Ascending aorta (tissue), 2 donors: ENCODE measurements at places on chromosomes 3 and 15. TPM values are rescaled to one million over a fixed set of nuclear protein-coding genes. Genes with fewer than 3 reads are reported as not detected.

TTC23 gene
- 37.3 TPM for total RNA-seq

DNA sequence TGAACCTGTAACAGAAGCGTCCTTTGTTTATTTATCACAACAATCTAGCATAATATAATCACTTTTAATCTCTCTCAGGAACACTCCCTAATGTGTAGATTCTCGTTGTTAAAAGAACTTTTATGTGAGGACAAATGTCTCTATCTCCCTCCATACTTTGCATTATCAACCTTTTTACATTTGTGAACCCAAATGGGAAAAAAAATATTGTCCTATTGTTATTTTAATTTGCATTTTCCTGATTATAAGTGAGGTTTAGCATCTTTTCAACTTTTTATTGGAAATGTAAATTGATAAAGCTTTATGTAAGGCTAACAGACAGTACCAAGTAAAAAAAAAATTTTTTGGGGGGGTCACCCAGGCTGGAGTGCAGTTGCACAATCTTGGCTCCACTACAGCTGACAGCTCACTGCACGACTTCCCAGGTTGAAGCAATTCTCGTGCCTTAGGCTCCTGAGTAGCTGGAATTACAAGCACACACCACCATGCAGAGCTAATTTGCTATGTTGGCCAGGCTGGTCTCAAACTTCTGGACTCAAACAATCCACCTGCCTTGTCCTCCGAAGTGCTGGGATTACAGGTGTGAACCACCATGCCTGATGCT is 33.0 kb upstream of the DENND4A start:
- H3K4me3 ChIP-seq = no peak overlapping the region
- H3K27me3 ChIP-seq = no peaks in the 10 kb centered on the region
- no peak for DNase-seq
- H3K4me1 ChIP-seq = no peaks in the 10 kb centered on the region
- H3K27ac ChIP-seq = no peak overlapping the region

DNA sequence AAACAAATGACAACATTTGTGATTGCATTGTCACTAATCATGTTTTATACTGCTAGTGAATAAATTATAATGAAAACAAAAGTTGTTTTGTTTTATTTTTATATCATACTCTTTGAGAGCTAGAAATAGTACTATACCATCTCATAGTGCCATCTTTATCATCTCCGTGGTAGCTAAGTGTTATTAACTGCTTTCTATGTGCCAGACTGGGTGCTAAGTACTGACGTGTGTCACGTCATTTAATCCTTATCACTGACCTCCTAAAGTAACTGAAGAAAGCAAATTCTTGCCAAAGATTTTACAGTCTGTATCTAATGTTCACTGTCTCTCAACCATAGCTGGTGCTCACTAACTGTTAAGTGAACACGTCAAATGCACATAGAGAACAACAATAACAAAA is 99.5 kb upstream of the CNTN3 start:
- no peaks in the 10 kb centered on the region for H3K4me1 ChIP-seq
- no peaks in the 10 kb centered on the region for H3K27me3 ChIP-seq
- H3K36me3 ChIP-seq = no peaks in the 10 kb centered on the region
- DNase-seq = no peak
- no peak overlapping the region for H3K4me3 ChIP-seq

C3orf85 gene
- not detected for total RNA-seq

- no peak overlapping the region for H3K27ac ChIP-seq
- H3K4me3 ChIP-seq = no peak overlapping the region
- no peaks in the 10 kb centered on the region for H3K36me3 ChIP-seq
Measured at GRCh38 chr3:59766200-59766872, 716.5 kb upstream of the CFAP20DC start.

FRMD4B gene
- 13.5 TPM for total RNA-seq

FETUB gene
- not detected for total RNA-seq

- H3K4me3 ChIP-seq = no peak overlapping the region
- no peaks in the 10 kb centered on the region for H3K27me3 ChIP-seq
- no peaks in the 10 kb centered on the region for H3K36me3 ChIP-seq
- no peaks in the 10 kb centered on the region for H3K4me1 ChIP-seq
- no peak for DNase-seq
Measured at GRCh38 chr3:53991240-53991639, 99.6 kb upstream of the SELENOK start.

PSTPIP1 gene
- 14.6 TPM for total RNA-seq

- H3K4me1 ChIP-seq = peaks cover 5% of the 10 kb centered on the region
- H3K36me3 ChIP-seq = peaks cover 27% of the 10 kb centered on the region
- no peak overlapping the region for H3K27ac ChIP-seq
- no peak overlapping the region for H3K4me3 ChIP-seq
- no peaks in the 10 kb centered on the region for H3K27me3 ChIP-seq
Measured at GRCh38 chr3:16378920-16379319, 113.9 kb downstream of the OXNAD1 start.

IL12A gene
- not detected for total RNA-seq

DNA sequence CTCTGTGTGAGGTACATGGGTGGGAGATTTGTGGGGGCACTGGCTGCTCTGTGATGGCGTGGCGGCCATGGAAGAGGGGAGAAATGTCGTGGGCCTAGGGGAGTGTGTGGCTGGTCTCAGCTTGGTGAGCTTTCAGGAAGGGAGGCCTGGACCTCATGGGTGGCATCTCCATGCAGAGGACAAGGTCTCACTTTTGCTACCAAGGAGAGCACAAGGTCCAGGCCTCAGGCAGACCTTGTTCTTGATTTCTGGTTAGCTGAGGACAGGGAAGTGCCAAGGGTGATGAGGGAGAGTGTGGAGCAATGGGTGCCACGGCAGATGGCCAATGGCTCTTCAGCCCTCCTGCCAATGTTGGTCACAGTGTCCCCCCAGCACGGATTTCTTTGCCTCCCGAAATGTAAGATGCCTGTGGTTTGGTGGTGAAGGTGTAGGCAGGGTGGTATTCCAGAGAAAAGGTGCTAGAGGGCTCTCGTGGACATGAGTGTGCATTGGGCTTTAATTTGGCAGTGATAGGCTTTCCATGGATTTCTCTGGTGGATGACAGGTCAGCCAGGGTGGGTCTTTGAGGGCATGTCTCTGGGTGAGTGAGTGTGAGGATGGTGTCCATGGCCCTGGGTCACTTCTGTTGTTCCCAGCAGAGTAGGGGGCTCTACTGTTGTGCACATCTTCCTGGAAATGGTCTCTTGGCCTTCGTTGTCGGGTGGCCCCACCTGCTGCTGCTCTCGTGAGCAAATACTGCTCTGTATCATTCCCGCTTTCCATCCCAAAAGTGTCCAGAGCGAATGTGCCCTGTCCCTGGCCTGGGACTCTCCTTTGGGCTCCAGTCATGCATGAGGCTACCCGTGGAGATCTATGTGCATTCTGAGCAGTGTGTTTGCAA is 108.0 kb downstream of the SNRPN start:
- peaks cover 100% of the 10 kb centered on the region for H3K36me3 ChIP-seq
- H3K27ac ChIP-seq = no peak overlapping the region
- peak; percentile 55 for DNase-seq
- H3K4me3 ChIP-seq = no peak overlapping the region

STRIT1 gene
- not detected for total RNA-seq

- H3K27me3 ChIP-seq = no peaks in the 10 kb centered on the region
- H3K4me3 ChIP-seq = no peak overlapping the region
- no peak overlapping the region for H3K27ac ChIP-seq
- peaks cover 10% of the 10 kb centered on the region for H3K36me3 ChIP-seq
Measured at GRCh38 chr3:159897331-159898075, 91.1 kb upstream of the IL12A start.

DNA sequence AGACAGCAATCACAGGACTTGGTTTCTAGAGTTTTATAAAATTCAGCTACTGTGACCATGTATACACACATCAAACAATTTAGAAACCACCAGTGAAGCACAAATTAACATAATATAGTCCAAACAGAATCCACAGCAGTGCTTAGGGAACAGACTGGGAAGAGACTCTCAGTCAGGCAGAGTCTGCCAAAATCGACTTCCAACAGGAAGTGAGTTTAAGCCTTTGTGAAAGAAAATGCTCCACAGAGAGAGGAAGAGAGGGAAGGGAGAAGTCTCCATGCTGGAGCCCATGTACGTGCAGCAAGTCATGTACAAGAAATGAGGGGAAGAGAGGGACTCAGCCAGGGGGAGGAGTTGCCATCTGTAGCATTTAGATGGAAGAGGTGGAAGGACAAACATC is 172.6 kb downstream of the IL5RA start:
- no peaks in the 10 kb centered on the region for H3K4me1 ChIP-seq
- H3K27ac ChIP-seq = no peak overlapping the region
- H3K4me3 ChIP-seq = no peak overlapping the region
- DNase-seq = no peak

NPAP1 gene
- total RNA-seq = not detected

GRCh38 chr3:14371573-14372474 is 30.6 kb upstream of the SLC6A6 start:
- DNase-seq = peak; percentile 35
- peaks cover 5% of the 10 kb centered on the region for H3K4me1 ChIP-seq
- H3K4me3 ChIP-seq = no peak overlapping the region

- H3K4me3 ChIP-seq = no peak overlapping the region
- no peaks in the 10 kb centered on the region for H3K27me3 ChIP-seq
- H3K27ac ChIP-seq = no peak overlapping the region
- no peaks in the 10 kb centered on the region for H3K36me3 ChIP-seq
- DNase-seq = no peak
Measured at GRCh38 chr3:123481071-123481470, 32.2 kb upstream of the ADCY5 start.

- H3K27ac ChIP-seq = no peak overlapping the region
- H3K36me3 ChIP-seq = no peaks in the 10 kb centered on the region
- no peaks in the 10 kb centered on the region for H3K4me1 ChIP-seq
- no peak overlapping the region for H3K4me3 ChIP-seq
- H3K27me3 ChIP-seq = no peaks in the 10 kb centered on the region
- peak; percentile 50 for DNase-seq
Measured at GRCh38 chr3:10753964-10754363, 62.1 kb upstream of the SLC6A11 start.

DNA sequence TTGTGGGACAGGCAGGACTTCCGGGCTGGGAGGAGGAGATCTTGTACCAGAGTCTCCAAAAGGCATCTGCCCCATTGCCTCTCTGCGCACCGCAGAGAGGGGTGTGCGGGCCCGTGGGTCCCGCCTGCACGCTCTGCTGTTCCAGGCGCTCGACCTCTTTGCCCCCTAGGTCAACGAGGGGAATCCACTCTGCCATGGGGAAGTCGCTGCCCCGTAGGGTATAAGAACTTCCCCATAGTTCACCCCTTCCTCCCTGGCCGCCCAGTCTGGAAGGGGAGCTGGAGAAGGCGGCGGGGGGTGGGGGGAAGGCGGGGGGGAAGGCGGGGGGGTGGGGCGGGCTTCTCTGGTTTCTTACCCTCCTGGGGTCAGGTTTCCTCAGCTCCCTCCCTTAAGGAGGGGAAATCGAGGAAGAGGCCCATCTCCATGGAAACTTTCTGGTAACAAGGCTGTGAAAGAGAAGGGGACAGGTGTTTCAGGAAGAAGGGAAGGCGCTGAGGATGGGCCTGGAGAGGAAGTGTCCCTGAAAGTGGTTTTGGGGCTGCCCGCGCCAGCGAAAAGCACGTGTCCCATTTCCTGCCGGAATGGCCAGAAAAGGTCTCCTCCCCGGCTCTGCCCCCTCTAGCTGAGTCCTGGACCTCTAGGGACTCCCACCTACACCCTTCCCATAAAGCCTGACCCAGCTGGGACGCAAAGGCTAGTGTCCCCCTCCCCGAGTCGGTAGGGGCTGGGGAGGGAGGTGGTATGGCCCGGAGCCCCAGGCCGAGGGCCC is 27.5 kb downstream of the NR1I2 start:
- no peaks in the 10 kb centered on the region for H3K36me3 ChIP-seq
- H3K27ac ChIP-seq = no peak overlapping the region
- H3K4me3 ChIP-seq = peak overlapping the region; percentile 62
- H3K27me3 ChIP-seq = no peaks in the 10 kb centered on the region
- H3K4me1 ChIP-seq = no peaks in the 10 kb centered on the region

MESP1 gene
- 0.85 TPM for total RNA-seq

- peaks cover 23% of the 10 kb centered on the region for H3K36me3 ChIP-seq
Measured at GRCh38 chr3:167679526-167679925, 25.8 kb upstream of the WDR49 start.

KBTBD8 gene
- total RNA-seq = not detected

CFAP91 gene
- total RNA-seq = 3.5 TPM

DNA sequence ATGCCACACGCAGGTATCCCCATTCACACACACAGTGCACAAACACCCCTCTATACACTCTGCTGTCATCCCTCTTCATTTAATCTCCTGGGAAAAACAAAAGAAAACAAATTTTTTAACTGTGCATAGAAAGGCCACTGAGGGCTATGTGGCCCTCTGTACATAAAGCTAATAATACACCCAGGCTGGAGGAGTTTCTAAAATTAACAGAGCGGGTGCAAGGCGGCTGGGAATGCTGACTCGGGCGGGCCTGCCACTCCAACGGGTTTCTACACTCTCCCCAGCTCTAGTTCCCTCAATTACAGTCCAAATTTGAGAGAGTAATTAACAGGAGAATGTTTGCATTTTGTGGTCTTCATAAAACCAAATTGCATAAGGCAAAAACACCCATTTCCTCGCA is 23.1 kb downstream of the HCN4 start:
- H3K27me3 ChIP-seq = no peaks in the 10 kb centered on the region
- H3K4me3 ChIP-seq = no peak overlapping the region
- H3K4me1 ChIP-seq = no peaks in the 10 kb centered on the region
- H3K36me3 ChIP-seq = no peaks in the 10 kb centered on the region

- no peak overlapping the region for H3K4me3 ChIP-seq
- DNase-seq = no peak
- no peak overlapping the region for H3K27ac ChIP-seq
- no peaks in the 10 kb centered on the region for H3K4me1 ChIP-seq
Measured at GRCh38 chr3:114418107-114418506, 124.3 kb downstream of the TIGIT start.

GRCh38 chr3:6809349-6809748 is 51.6 kb upstream of the GRM7 start:
- no peak for DNase-seq
- H3K4me3 ChIP-seq = no peak overlapping the region
- no peak overlapping the region for H3K27ac ChIP-seq

- no peaks in the 10 kb centered on the region for H3K4me1 ChIP-seq
- H3K27ac ChIP-seq = no peak overlapping the region
- DNase-seq = no peak
- no peak overlapping the region for H3K4me3 ChIP-seq
Measured at GRCh38 chr3:165938986-165939540, 101.8 kb upstream of the BCHE start.

DNA sequence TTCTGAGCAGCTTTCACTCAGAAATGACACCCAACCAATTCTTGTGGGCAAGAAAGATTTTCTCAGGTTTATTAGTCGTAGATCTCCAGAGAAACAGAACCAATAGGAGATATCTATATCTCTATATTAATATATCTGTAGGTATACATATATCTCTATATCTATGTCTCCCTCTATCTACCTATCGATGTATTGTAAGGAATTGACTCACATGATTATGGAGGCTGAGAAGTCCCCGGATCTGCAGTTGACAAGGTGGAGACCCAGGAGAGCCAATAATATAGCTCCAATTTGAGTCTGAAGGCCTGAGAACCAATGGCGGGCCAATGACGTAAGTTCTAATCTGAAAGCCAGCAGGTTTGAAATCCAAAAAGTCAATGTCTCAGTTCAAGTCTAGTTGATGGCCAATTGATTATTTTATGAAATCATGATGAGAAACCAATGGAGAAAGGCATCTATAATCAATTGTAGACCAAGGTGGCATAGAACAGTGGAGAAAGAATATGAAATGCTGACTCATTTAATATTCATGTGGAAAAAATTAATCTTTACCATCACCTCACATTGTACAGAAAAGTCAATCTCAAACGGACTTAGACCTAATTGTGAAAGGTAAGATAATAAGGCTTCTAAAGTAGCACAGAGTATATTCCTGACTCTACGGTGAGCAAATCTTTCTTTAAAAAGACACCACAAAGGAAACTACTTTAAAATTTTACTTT is 65.6 kb upstream of the CHRNA7 start:
- no peak overlapping the region for H3K4me3 ChIP-seq
- H3K36me3 ChIP-seq = no peaks in the 10 kb centered on the region
- H3K4me1 ChIP-seq = no peaks in the 10 kb centered on the region
- DNase-seq = no peak
- no peaks in the 10 kb centered on the region for H3K27me3 ChIP-seq

USF3 gene
- total RNA-seq = 16.1 TPM
